CD4-positive, alpha-beta T cell treated with Interleukin-10 for 1 hour (primary cell): ENCODE measurements at places on chromosomes 6 and 20.

DNA sequence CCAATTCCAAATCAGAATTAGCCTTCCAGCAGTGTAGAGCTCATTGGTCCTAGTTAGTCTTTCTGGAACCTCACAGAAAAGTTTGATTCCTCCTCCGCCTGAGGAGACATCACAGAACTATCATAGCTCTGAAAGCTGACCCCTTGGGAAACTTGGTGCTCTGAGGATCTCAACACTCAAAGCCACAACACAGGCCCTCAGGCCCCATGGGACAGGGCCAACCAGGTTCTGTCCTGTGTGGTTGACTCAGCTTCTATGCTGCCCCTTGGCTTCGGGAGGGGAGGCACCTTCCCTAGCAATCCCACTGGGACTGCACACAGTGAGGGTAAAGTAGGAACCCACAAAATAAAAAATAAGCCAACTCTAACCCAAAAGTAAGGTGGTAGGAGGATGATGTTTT is 237.5 kb upstream of the ECI2 start:
- no peak for DNase-seq

GRCh38 chr6:87767478-87767877 is 65.4 kb upstream of the AKIRIN2 start:
- no peak for DNase-seq

- DNase-seq, result no peak
Observed at GRCh38 chr20:9507544-9508239, 6.7 kb upstream of the LAMP5 start.

DNA sequence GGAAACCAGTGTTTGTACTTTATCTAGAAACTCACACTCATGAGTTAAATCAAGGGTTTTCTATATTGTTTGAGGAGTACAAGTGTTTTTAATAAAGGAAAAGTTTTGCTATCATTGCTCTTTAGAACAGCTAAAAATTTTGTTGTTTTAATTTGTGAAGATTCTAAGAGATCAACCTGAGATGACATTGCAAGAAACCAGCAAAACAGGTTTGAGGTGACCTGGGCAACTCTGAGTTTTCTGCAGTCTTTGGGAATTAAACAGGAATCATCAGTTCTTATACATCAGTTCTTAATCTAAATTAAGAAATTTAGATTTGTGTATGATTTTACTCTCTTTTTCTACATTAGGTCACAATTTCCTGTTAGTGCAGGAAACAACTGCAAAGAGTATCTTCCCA is 114.5 kb downstream of the JAG1 start:
- no peak for DNase-seq

- DNase-seq, result no peak
Observed at GRCh38 chr6:68307301-68307700, 327.8 kb upstream of the ADGRB3 start.

DNA sequence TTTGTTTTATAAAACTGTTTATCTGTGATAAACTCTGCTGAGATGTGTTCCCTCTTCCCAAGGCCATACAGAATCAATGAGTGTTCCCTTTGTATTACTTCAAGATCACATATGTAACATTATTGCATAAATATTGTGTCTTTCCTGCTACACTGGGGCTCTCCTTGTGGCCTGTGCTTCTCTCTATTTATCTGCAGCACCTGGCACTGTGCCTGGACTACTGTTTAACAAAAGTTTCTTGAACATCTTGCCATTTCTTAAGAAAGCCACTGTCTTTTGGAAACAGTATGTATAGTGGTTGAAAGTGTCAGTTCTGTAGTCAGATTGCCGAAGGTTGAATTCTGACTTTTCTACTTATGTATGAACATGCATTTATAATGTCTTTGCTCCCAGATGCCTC is 169.0 kb upstream of the SCGN start:
- no peak for DNase-seq

DNA sequence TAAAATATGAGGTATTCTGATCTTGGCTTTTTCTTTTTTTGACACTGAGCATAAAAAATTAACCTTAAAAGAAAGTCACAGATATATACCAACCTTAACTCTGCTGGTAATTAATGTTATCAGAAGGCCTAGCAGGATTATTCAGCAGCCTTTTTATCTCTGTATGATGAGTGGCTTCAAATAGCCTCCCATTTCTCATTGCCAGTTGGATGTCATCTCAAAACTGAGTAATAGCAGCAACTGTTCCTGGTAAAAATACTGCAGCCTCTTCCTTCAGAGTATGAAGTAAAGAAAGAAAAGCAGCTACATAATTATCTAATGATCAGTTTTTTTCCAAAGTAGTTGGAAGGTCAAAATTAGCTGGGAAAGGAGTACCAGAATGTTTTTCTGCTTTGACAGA is 24.9 kb upstream of the HDGFL1 start:
- no peak for DNase-seq

GRCh38 chr6:169473663-169474062 is 220.0 kb upstream of the THBS2 start:
- DNase-seq, result no peak

- no peak for DNase-seq
Observed at GRCh38 chr20:63239431-63239830, 3.7 kb downstream of the BIRC7 start.

DNA sequence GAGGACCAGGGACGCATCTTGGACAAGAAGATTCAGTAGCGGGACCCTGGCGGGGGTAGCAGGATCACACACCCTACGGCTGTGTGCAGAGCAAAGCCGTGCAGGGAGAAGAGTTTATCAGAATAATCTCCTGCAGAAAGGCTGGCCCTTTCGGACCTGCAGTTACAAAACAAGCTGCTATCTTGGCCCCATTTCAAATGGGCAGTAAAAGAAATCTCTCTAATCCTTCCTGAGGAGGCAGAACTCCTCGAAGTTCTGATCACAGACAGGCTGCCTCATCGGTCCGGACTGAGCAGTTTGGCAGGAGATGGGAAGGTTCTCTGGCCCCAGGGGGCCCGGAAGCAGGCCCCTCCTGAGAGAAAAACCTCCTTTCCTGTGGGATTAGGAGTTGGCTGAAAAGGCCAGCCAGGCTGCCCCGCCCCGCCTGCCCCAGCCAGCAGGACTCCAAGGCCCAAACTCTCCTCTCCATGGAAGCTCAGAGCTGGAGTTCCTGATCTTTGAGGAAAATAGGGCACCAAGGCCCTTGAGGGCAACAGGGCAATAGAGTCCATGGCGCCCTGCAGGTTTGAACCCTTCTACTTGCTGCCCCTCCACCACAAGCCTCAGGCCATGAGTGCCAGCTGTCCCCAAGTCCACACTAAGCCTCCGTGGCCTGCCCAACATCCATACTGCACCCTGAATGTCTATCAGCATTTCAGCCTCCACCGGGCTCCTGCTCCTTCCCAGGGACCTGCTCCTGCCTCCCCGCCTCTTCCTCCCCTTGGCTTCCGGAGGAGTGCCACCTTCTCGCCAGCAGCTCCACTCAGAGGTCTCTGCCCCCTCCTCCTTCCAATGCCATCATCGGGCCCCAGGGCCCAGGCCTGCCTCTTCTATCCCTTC is 141.3 kb downstream of the PREX1 start:
- no peak for DNase-seq

DNA sequence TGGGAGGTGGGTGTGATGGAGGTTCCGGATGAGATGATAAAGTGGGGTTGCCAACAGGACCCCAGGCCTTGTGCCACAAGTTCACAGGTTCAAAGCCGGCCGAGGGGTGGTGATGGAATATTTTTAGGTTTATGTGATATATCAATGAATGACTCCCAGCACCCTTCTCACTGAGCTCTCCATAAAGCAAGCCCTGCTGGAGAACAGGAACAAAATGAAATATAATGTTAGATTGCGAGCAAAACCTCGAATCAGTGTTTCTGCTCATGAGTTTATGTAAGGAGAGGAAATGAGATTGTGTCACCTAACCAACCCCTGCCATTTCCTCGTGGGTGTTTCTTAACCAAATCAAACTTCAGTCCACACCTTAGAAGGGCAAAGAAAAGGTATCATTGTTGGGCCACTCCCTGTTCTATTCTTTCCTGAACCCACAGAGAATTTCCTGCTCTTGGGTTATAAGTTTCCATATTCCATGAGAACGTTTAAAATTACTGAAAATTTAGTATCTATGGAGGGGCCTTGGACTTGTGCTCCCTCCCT is 192.2 kb upstream of the EXOC2 start:
- no peak for DNase-seq

DNA sequence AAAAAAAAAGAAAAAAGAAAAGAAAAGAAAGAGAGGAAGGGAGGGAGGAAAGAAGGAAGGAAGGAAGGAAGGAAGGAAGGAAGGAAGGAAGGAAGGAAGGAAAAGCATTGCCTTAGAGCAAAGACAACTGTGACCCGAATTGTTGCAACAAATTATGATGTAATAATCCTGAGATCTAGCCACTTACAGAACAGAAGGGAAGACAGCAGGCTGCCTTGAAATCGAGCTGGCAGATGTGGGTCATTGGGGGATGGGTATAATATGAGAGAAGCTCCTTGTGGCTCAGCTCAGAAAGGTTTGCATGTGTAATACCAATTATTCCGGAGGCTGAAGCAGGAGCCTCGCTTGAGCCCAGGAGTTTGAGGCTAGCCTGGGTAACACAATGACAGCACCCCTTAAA is 208.1 kb upstream of the PROKR2 start:
- DNase-seq, result no peak

DNA sequence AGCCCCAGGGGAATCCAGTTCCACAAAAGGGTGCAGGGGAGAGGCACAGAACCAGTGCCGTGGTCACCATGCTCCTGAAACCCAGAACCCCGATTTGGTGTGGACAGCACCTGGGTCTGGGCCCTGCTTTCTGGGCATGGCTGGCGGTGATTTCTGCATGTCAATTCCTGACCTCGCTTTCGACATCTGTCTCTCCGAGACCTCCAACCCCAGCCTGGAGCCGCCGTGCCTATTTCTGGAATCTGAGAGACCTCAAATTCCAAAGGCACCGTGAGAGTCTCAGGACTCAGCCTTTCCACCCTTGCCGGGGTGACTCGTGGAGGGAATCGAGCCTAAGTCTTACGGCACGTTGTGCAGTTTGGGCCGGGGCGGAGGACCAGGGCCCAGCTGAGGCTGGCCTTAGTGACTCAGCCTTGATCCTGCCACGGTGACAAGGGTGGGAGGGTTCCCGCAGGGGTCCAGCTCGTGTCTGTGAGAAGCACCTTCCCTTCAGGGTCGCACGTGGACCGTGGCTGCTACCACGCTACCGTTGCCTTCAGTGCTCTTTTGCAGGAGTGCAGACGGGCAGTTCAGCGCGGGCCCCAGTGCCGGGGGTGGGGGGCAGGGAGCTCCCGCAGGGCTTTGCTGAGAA is 133.7 kb downstream of the PXDC1 start:
- DNase-seq, result no peak

GRCh38 chr20:19370076-19371075 is 157.9 kb downstream of the SLC24A3 start:
- no peak for DNase-seq

DNA sequence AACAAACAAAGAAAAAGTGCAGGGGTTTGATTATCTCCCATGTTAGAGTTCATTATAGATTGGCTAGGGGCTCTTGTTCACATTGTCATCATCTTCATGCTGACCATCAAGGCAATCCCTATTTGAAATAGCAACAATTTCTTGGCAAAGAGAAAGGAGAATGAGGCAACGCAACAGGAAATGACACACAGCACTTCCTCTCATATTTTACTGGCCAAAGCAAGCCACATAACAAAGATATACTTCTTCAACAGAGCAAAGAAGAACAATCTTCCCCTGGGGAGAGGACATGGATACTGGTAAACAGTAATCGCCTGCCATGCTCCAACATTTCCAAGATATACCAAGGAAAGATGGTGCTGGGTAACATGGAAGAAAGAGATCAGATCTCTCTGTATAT is 29.8 kb downstream of the EPM2A start:
- DNase-seq, result no peak

GRCh38 chr6:157531169-157531985 is 150.4 kb downstream of the ZDHHC14 start:
- no peak for DNase-seq

DNA sequence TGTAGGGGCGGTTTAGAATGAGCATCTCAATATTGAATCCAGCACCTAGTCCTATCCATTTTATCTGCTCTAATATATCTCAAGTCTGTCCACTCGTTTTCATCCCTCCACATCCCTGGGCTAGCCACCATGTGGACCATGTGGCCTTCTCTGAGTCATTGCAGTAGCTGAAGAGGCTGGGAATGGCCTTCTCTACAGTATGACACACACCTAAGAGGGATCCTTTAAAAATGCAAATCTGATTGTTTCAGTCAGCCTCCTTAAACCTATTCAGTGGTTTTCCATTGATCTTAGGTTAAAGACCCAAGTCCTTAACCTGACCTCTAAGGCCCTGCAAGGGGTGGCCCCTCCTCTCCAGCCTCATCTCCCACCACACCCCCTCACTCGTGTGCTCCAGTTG is 9.4 kb downstream of the RING1 start:
- no peak for DNase-seq

- DNase-seq, result no peak
Observed at GRCh38 chr20:21981597-21982344, 276.3 kb downstream of the PAX1 start.

DNA sequence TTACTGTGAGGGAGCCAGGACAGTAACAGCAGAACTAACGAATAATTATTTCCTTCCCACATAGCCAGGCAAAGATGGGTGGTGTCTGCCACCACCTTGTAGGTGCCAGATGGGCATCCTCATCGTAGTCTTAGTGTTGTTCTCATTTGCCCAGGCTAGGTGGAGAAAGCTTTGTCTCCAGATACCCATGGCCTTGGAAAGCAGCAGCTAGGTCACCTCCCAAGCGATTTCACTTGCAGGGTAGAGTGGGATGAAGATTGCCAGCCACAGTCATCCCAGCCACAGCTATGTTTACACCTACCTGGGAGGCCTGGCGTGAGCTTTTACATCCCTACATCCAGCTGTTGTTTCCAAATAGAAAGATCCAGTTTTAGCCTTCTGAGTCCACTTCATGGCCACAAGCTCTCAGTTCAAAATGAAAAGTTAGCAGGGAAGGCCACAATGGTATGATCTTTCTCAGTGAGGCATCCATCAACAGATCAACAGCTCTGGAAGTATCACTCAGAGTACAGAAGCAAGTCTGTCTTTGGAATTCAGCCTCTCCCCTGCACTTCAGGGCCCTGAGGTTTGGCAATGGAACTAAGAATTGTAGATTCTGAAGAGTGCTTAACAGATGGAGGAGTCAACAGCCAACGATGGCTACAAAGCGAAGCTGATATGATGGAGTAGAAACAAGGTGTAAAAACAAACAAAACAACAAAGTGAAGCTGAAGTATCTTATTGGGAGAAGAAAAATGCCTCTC is 11.0 kb upstream of the SNRPC start:
- no peak for DNase-seq

DNA sequence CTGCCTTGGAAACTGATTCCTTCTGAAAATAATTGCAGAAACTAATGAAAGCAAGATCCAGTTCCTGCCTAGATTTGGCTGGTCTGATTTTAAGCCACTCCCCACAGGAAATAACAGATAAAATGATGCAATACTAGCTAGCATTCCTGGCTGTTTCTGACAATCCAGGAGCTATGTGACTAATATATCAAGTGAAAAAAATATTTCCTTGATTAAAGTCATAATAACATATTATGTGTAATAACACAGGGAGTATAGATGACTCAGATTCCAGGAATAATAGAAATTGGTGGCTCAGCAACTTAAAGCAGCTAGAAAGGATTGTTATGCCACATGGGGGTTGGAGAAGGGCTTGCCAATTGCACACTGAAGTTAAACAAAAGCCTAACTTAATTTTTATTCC is 182.7 kb upstream of the SALL4 start:
- DNase-seq, result no peak

GRCh38 chr6:33123732-33124524 is 48.1 kb downstream of the HLA-DPB1 start:
- peak; percentile 39 for DNase-seq
